NCI-H187 treated with DMSO at 0.1 percent for 48 hours (cell line): ENCODE measurements at places on chromosomes 1 and 21.

DNA sequence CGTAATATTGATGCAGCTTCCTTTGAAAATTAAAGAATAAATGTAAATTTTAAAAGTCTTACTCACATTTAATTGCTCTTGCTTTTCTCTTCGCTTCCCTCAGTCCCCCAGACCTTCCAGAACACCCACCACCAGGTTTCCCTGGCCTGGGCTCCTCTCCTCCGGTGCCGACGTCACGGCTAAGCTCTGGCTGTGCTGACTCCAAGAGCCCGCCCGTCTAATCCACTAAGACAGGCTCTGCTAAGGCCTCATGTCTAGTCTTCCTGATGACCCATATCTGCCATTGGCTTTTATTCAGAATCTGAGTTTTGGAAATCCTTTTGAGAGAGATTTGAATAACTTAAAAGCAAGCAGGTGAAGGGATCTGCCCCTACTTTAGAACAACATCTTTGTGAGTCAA is 53.9 kb upstream of the NADK start:
- no peak for DNase-seq

DNA sequence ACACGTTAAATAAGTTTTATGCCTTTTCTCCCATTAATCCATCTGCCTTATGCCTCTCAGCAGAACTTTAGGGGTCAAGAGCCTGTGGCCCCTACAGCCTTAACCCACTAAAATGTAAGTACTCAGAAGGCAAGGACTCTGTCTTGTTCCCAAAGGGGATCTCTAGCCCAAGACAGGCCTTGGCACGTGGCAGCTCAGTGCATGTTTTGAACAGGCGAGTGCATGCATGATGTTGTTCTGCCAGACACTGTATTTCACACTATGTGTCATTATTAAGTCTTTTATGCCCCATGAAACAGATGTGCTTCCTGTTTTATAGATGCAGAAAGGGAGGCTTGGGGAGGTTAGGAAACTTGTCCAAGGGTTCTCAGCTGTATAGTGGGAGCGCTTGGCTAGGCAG is 102.8 kb downstream of the ETS2 start:
- no peak for DNase-seq

DNA sequence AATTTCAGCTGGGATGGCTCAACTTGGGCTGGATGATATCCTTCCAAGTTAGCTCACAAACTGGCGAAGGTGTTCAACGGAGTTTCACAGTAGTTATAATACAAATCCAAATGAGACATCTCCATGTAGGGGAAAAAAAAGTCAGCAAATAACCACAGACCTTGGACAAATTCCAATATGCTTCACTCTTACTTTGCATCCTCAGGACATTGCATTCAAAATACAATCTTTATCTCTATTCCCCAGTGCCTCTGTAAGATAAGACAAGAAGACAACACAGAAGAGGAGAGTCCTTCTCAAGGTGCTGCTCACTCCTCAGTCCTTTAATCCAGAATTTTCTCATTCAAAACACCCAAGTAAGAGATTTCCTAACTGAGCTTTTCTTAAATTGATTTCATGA is 1797.7 kb downstream of the MRPL39 start:
- no peak for DNase-seq

- DNase-seq, result no peak
These were observed 11.5 kb downstream of the ACADM start for GRCh38 chr1:75736016-75736415.

DNA sequence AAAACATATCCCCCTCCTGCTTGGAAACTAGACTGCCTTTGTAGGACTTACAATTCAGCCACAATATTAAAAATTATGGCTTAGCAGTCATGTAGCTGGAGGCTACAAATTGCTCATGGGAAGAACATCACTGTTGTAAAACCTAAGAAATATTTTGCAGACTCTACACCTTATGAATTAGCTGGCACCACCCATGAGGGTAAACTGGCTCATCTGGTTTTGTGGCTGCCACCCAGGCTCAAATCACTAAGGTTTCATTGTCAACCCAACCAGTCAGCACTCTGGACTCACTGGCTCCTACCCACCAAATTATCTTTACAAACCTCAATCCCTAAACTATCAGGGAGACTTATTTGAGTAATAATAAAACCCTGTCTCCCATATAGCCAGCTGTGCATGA is 100.7 kb upstream of the OLFM3 start:
- DNase-seq, result no peak

- no peak for DNase-seq
These were observed 15.8 kb upstream of the JUN start for GRCh38 chr1:58799650-58800049.

DNA sequence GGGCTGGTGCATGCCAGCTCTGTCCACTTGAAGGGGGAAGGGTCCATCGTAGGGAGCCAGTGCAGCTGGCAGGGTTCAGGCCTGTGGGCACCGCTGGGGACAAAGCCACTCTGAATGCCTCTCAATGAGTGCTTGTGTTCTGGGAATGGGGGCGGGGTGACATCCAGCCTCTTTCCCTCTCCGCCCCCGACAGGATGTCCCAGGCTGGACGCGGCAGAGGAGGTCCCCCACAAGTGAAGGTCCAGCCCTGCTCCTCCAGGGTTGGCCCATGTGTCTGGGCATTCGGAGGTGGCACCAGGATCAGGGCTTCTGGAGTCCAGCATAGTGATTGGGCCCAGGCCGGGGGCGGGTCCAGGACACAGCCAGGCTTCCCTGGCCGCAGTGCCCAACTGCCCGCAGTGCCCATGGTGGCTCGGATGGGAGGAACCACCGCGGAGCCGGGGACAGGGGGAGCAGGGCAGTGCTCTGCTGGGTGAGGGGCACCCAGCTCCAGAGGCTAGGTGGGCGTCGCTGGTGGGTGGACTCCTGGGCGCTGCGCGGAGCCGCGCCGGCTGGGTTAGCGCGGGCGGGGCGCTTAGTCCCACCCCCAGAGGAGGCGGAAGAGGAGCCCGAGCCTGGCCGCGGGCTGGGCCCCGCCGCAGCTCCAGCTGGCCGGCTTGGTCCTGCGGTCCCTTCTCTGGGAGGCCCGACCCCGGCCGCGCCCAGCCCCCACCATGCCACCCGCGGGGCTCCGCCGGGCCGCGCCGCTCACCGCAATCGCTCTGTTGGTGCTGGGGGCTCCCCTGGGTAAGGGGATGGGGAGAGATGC is at the start of gene SHISA4:
Gene SHISA4 (plus strand): TSS at position 617 of the 808 bp plus-strand sequence. CDS start 97 bp downstream, at position 714.
- DNase-seq, result no peak

- no peak for DNase-seq
These were observed 78.9 kb upstream of the LMO4 start for GRCh38 chr1:87249803-87250202.

- DNase-seq, result no peak
These were observed 932 bp upstream of the USP24 start for GRCh38 chr1:55216096-55216495.

DNA sequence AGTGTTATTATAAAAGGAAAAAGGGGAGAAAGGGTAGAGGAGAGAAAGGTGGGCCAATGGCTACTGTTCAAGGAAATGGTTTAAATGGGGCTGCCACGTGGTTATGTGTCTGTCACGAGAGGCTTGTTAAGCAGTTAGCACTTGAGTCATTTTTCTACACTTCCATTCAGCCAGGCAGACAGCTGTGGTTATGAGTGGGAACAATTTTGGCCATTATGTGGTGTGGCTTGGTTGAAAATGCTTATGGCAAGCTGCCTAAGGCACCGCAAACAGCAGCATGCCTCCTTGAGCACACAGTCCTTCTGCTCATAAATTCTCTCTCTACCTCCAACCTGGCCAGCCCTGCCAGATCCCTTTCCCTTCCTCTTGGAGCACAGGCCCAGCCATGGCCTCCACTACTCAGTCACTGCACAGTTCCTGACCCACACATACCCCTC is 3.2 kb upstream of the SRM start:
- DNase-seq, result peak; percentile 54

- DNase-seq, result no peak
These were observed 89.3 kb downstream of the EPHB2 start for GRCh38 chr1:22799971-22800370.

DNA sequence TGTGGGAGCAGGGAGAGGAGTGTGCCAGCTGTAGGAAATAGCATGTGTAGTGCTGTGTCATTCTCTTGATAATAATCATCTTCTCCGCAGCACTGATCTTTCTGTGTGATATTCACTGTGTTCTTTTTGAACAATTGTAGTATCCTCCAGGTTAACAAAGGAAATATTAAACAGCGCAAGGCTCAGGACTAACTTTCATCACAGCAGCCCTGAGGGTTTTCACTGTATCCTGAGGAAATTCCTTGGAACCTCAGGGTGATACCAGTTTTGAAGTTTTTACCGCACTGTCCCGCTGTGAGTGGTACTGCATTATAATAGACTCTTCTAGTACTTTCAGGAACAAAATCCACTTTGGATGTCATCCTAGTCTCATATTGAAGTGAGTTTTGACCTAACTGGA is 228.4 kb upstream of the COA6 start:
- no peak for DNase-seq

DNA sequence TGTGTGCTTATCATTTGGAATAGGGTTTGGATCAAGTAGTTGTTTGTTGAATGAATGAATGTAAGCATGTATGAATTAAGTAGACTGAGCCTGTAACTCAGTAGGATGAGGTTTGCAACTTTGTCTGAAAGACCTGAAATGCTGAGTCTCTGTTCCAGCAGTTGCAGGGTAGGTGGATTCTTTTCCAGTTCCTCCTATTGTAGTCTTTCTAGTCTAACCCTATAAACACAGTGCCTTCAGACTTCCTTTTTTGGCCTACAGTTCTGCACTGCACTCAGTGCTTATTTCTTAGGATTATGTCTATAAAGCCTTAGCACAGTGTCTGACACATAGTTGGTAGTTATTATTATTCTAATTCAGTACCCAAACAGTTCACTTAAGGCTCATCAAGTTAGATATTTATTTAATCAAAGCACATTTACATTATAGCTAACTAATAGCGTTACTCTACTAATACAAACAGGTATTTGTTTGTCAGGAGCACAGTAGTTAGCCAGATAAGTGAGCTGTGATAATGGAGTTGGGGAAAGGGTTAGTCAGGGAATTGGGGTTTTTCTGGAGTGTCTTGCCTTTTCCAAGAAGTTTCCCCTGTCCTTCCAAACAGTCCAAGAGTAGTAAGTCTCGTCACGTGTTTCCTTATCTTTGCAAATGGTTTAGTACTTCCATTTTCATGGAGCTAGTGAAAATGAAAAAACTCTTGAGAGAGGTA is 45.0 kb downstream of the ABCD3 start:
- DNase-seq, result no peak

- no peak for DNase-seq
These were observed 355.4 kb downstream of the PLPP3 start for GRCh38 chr1:56223968-56224367.

DNA sequence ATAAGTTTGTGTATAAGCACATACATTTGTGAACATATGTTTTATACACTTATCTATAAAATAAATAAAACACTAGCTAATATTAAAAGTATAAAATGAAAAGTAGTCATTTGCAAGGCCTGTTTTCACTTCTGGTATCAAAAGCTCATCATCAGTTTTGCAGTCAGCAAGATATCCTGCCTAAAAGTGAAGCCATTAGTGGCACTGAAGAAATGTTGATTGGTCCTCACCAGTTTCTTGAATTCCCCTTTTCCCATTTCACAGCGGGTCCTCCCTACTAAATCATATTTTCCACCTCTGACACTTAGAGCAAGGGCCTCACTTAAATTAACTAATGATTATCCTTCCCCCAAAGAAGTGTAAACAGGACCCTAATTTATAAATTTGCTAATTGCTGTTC is 6.7 kb downstream of the TBX15 start:
- DNase-seq, result no peak

GRCh38 chr1:164803366-164803765 is 244.4 kb downstream of the PBX1 start:
- DNase-seq, result no peak

DNA sequence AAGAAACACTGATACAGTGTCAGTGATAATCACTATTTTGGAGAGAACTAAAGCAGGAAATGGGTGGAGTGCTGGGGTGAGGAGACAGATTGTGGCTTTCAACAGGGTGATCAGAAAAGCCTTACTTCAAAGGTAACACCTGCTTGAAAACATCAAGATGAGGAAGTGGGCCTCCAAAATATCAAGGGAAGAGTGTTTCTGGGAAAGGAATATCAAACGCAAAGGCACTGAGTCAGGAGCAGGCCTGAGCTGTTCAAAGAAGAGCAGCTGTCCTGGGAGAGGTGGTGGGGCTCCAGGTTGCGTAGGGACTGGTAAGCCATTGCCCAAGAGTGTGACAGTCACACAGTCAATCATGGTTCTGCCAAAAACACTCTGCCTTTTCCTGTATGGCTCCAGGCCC is 47.1 kb upstream of the ATP1A1 start:
- no peak for DNase-seq

DNA sequence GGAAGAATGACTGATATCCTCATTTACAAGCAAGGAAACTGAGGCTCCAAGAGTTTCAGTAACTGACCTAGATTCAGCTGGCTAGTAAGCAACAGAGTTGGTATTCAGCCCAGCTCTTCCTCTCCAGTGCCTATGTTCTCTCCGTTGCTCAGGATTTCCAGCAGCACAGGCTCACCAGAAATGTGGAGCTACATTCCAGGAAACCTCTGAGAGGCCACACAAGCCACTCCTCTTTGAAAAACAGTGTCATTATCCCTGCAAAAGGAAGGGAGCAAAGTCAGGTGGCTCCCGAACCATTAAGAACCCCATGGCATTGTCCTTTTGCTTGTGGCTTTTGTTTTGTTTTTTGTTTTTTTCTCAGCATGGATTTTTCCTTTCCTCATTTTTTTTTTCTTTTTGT is 40.6 kb upstream of the DUSP10 start:
- no peak for DNase-seq

GRCh38 chr1:8425150-8425780 is 107.4 kb downstream of the SLC45A1 start:
- DNase-seq, result no peak

GRCh38 chr1:89781494-89782126 is 39.2 kb upstream of the LRRC8D start:
- no peak for DNase-seq

- no peak for DNase-seq
These were observed 11.1 kb downstream of the ZFYVE9 start for GRCh38 chr1:52153010-52153409.

- DNase-seq, result no peak
These were observed 189.2 kb upstream of the VAMP3 start for GRCh38 chr1:7581754-7582459.

GRCh38 chr1:5770981-5771765 is 221.1 kb downstream of the NPHP4 start:
- DNase-seq, result no peak

DNA sequence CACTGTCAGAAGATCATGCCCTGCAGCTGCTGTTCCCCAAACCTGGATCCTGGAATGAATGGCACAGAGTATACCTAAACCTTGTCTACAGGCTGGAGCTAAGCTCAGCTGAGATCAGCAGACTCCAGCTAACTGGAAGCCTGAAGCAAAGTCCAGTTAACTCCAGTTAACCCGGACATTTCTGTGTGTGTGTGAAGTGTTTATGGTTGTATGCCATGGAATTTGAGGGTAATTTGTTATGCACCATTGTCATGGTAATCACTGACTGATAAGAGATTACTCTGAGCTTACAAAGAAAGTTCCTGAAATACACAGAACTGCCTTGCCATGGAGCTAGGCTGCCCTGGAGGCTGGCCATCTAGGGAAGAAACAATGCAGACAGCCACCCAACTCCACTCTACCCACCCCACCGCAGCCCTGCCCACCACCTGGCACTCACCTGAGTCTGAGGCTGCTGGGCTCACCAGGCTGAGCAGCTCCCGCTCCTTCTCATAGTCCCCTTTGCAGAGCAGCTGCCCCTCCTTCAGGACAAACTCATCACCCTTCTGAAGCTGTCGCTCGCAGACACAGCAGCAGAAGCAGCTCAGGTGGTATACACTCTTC is 107.4 kb downstream of the LMX1A start:
- no peak for DNase-seq

GRCh38 chr1:44594871-44595735 is 79.2 kb downstream of the TMEM53 start:
- DNase-seq, result no peak

GRCh38 chr1:47175227-47175934 is 14.5 kb downstream of the PDZK1IP1 start:
- peak; percentile 14 for DNase-seq
